ENCODE measurements at places on chromosomes 13 and 19. TPM values are rescaled to one million over a fixed set of nuclear protein-coding genes. Genes with fewer than 3 reads are reported as not detected.

The LMTK3 gene
- 3.6 TPM for total RNA-seq

The LILRA5 gene
- total RNA-seq: not detected

The MYADM gene
- 13.2 TPM for total RNA-seq

The SIGLECL1 gene
- total RNA-seq: not detected

The TEX101 gene
- not detected for total RNA-seq

The CPB2 gene
- not detected for total RNA-seq

The CYP2F1 gene
- total RNA-seq: not detected

The TMEM150B gene
- not detected for total RNA-seq

The CEACAM20 gene
- total RNA-seq: not detected

The LGI4 gene
- total RNA-seq: not detected

The ISYNA1 gene
- total RNA-seq: 40.4 TPM

The NOVA2 gene
- not detected for total RNA-seq

The TMEM59L gene
- total RNA-seq: 0.14 TPM

The HIPK4 gene
- total RNA-seq: under 0.01 TPM

The KIR3DL2 gene
- total RNA-seq: not detected

The PGLYRP1 gene
- total RNA-seq: not detected

The ZNF382 gene
- 4.1 TPM for total RNA-seq

The NLRP4 gene
- not detected for total RNA-seq

The IRS2 gene
- total RNA-seq: 21.3 TPM

The CRX gene
- not detected for total RNA-seq

The SLITRK5 gene
- under 0.01 TPM for total RNA-seq

The RFPL4AL1 gene
- not detected for total RNA-seq

Measured in nasal cavity respiratory epithelium epithelial cell of viscerocranial mucosa (primary cell).